ENCODE measurements at places on chromosomes 7 and 10. TPM values are rescaled to one million over a fixed set of nuclear protein-coding genes. Genes with fewer than 3 reads are reported as not detected.

Gene OR6V1
- total RNA-seq: not detected

GRCh38 chr7:35556515-35557471, 138.1 kb downstream of the HERPUD2 start:
- DNase-seq: no peak

- DNase-seq: peak; percentile 35
Measured at GRCh38 chr7:128591705-128592104, 80.4 kb upstream of the GARIN1A start.

DNA sequence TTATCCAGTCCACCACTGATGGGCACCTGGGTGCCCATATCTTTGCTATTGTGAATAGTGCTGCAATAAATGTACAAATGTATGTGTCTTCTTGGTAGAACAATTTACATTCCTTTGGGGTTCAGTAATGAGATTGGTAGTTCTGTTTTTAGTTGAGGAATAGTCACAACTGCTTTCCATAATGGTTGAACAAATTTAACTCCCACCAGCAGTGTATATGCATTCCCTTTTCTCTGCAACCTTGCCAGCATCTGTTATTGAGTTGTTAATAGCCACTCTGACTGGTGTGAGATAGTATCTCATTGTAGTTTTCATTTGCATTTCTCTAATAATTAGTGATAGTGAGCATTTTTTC, 27.8 kb downstream of the COA1 start:
- no peak for DNase-seq

Gene FFAR4
- 0.18 TPM for total RNA-seq

- no peak for DNase-seq
Measured at GRCh38 chr10:109027534-109028185, 895.7 kb downstream of the XPNPEP1 start.

DNA sequence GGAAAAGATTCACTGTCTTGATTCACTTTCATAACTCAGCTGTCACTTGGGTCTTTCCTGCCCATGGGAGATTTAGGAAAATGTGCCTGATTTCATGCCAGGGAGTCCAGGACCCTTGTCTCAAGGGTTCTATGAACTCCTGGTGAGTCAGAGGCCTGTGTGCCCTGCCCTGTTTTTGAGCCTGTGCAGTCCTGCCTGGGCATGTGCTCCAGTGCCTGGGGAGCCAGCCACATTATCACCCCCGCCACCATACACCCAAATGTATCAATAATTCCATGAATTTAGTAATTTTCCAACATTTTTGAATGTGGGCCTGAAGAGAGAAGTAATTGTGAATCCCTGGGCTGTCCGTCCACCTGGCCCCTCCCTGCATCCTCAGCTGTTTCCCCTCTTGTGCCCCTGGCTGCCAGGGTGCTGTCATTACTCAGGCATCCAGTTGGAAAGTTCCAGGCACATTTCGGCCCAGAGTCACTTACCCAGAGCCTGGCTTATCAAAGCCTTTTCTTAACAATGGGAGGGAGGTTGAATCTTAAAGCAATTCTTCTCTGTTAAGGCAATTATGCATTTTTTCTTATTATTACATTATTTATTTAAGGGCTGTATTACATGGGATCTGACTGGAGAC, 287.8 kb upstream of the CDC14C start:
- no peak for DNase-seq

GRCh38 chr7:45957721-45958120, 36.6 kb upstream of the IGFBP3 start:
- DNase-seq: no peak

Gene ENTPD1
- total RNA-seq: 12.2 TPM

Gene HOGA1
- total RNA-seq: 3.4 TPM

DNA sequence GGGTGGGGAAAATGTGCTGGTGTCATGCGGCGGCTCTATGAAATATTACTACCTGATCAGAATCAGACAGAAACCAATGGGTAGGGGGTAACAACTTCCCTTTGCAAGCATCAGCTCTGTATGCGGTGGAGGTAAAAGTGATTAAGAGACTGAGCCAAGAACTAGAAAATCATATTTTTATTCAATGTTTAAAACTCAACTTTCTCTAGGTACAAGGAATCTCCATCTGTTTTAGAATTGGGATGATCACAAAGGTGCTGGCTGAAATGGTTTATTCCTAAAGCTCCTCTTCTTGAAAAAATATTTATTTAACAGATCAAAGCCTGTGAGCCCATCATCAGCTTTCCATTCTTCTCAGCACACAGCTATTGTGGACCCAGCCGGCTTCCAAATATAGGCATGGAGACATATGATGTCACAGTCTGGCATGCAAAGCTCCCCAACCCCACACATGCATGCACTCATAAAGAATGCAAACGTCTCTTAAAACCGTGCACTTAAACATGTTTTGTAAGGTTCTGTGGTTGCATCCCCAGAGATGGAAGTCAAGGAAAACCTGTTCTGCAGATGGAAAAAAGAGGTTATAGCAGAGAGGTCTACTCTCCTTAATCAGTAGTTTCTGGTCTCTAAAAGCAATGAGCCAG, 126.0 kb downstream of the SKIDA1 start:
- no peak for DNase-seq

- DNase-seq: no peak
Measured at GRCh38 chr7:3683546-3684539, 382.8 kb downstream of the SDK1 start.

- no peak for DNase-seq
Measured at GRCh38 chr10:31095677-31096560, 64.3 kb upstream of the ZNF438 start.

DNA sequence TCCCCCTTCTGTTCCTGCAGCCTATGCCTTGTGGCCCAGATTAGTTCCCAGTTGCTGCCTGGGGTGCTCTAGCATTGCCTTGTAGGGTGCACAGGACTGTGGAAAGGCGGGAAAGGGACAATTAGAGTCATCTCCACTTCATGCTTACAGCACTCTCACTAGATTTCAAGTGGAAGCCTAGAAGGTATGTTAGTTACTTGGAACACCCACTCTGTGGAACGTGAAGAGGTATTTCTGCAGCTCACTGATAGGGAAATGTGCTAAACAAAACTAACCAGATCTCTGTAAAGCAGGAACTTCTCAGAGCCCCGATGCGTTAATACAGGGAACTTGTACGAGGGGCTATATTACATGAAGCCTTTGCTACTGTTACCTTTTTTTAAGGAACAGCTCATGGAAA, 19.4 kb downstream of the STMP1 start:
- no peak for DNase-seq

- DNase-seq: no peak
Measured at GRCh38 chr10:70742537-70743429, 42.4 kb downstream of the TBATA start.

DNA sequence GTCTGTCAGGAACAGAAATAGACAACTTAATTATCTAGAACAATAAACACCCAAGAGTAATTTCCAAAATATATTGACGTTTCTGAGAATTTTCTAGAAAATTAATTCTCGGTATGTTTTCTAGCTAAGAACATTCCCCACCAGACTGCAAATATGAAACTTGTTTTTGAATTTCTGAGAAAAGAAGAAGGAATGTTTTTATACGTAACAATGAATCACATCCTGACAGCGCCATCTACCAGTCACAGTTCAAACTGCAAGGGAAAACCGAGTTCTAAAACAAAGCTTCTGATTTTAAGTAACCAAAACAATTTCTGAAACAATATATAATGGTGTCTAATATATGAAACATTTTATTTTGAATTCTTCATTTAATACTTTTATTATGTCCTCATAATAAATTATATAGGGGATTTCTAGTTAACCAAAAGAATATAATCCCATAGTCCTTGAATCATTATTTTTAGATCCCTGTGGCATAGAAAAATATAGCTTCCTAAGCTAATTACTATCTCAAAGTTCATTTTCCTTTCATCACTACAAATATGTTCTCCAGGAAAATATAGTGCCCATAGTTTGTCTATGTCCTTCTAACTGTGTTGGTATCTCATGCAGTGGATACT, 34.5 kb upstream of the MEOX2 start:
- no peak for DNase-seq

GRCh38 chr10:32150532-32151101, 94.4 kb upstream of the KIF5B start:
- DNase-seq: no peak

- DNase-seq: no peak
Measured at GRCh38 chr7:156479596-156479995, 161.0 kb upstream of the RNF32 start.

Gene AS3MT
- 5.8 TPM for total RNA-seq

Gene STMP1
- total RNA-seq: 36.2 TPM

Gene ABCC2
- total RNA-seq: 0.73 TPM

Gene GJD4
- total RNA-seq: not detected

- DNase-seq: no peak
Measured at GRCh38 chr7:127382301-127383085, 10.0 kb downstream of the ZNF800 start.

GRCh38 chr7:44983742-44984477, 5.1 kb upstream of the MYO1G start:
- no peak for DNase-seq

Gene POMZP3
- 4.3 TPM for total RNA-seq

Gene MSMB
- total RNA-seq: not detected

DNA sequence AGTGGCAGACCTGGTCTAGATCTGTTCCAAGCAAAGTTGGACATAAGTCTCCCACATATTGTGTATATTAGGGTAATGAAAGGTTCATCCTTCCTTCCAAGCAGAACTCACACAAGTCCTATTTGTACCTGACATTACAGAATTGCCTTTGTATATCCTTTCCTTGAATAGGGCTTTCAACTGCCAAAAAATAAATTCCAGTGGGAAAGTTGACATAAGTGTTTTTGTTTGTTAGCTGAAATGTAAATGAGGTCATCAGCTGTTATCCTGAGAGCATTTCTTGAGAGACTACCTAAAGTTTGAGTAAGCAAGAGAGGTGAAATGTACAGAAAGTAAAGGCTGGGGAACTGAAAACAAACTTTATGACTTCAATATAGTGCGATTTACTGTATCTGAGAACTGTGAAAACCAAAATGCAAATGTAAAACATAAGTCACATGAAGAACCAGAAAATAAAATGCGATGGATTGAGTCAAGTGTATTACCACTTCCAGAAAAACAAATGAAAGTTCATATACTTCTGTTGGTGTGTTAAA, 527.3 kb upstream of the SEMA3D start:
- no peak for DNase-seq

Gene GCK
- total RNA-seq: 7.7 TPM

- no peak for DNase-seq
Measured at GRCh38 chr10:125115409-125115808, 45.0 kb downstream of the CTBP2 start.

Gene C10orf120
- total RNA-seq: not detected

DNA sequence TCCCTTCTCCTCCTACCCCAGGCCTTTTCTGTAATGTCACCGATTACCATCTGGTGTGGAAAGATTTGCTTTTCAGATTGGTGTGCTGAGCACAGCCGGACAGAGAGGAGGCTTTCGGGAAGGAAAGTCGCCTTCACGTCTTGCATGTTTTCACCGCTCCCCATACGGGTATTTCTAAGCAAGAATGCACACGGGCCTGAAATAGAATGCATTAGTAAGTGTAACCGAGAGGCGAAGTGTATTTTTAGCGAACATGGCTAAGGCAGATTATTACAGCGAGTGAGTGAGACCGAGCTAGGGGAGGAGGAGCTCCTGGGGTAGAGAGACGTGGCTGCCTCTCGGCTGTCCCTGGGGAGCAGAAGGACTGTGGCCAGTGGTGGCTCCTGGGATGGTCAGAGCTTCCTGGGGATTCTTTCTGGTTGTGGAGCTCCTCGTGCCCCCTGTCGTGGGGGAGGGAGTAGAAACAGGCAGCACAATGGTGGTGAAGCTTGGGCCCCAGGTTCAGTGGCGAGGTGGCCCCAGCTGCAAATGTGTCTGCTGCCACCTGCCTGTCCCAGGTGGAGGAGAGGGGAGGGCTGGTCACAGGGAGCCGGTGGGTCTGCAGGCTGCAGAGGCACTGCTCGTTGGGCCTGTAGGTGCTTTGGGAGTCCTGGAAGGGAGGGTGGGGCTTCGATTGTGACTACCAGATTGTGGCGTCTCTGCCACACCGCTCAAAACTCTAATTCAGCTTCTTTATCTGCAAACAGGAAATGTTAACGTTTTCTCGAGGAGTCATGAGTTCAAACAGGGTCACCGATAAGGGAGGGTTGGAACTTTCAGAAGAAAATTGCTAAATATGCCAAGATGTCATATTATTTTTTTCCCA, 135.8 kb downstream of the CAMK1D start:
- DNase-seq: no peak

- no peak for DNase-seq
Measured at GRCh38 chr10:18561861-18562551, 89.4 kb downstream of the NSUN6 start.

- DNase-seq: no peak
Measured at GRCh38 chr10:79024720-79025198, 44.0 kb upstream of the ZMIZ1 start.

DNA sequence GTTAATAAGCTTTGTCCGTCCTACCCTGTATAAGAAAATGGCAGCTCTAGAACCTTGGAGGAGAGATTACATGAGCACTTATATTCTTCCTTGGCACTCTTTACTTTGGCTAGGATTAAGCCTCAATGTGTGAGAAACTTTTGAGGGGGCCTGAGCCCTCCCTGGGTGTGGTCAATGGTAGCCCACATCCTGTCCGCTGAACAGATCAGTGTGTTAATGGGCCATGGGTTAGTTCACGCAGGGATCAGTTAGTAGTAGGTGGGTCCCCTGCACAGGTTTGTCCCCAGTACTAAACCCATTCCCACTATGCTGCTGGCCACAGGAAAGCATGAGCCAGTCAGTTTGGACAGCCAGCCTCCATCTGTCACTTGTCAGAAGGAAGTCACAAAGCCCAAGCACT, 20.2 kb upstream of the IKZF1 start:
- no peak for DNase-seq

Gene NKX2-3
- not detected for total RNA-seq

GRCh38 chr10:17561111-17561510, 56.1 kb downstream of the HACD1 start:
- no peak for DNase-seq

GRCh38 chr10:101691081-101691480, 3.9 kb downstream of the FBXW4 start:
- DNase-seq: no peak

DNA sequence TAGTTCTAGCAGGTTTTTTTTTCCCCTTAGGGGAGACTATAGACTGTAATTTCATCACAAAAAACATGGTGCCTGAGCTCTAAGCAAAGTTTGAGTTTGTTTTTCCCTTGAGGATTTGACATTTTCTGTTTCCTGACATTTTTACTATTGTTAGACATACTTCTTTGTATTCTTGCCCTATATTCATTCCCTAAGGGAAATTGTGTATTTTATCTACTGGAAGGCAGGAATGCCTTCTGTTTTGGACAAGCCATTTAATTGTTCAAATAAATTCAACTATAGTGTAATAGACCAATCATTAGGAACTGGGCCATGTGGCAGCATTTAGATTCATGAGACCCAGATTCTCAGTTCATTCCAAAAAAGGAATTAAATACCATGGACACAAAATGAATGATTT, 335.0 kb downstream of the EXOC4 start:
- DNase-seq: no peak

Gene TSPAN12
- 9.1 TPM for total RNA-seq

DNA sequence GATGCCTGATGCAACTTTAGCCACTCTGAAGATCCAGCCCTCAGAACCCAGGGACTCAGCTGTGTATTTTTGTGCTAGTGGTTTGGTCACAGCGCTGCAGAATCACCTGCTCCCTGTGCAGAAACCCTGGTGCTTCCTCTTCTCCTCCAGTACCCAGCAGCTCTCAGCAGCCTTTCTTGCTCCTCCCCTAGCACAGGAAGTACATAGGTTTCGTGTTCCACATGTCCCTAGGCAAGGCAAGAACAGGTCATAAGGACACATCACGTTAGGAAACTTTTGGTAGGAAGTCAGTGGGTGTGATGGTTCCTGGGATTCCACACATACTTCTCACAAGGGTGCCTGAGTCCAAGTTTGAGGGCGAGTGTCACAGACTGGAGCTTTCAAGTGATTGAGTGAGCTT, 167.9 kb upstream of the PRSS1 start:
- DNase-seq: no peak

Gene UNCX
- total RNA-seq: 15.5 TPM

- DNase-seq: no peak
Measured at GRCh38 chr10:1184541-1185430, 128.6 kb downstream of the WDR37 start.

Measured in cerebellum (tissue), 4 donors.